ENCODE measurements at places on chromosomes 4 and X. TPM values are rescaled to one million over a fixed set of nuclear protein-coding genes. Genes with fewer than 3 reads are reported as not detected.

The GABRG1 gene
- not detected for total RNA-seq

DNA sequence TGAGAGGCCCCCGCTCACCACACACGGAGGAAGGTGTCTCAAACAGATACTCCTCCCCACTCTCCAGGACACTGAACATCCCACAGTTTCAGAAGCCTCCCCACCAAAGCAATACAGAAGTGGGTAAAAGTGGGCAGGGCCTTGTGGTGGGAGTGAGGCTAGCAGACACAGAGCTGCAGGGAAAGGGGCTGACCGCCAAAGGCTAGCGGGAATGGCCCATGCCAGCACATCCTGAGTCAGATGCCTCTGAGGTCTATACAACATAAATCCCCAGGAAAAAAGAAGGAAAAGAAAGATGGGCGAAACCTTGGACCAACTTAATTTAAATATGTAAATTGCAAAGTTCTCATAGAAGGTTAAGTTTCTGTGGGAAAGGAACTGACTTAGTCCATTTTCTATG, 21.9 kb upstream of the ARHGAP10 start:
- no peak for DNase-seq

- DNase-seq, result no peak
Observed at GRCh38 chrX:24574743-24575142, 72.4 kb downstream of the PCYT1B start.

The CWH43 gene
- not detected for total RNA-seq

DNA sequence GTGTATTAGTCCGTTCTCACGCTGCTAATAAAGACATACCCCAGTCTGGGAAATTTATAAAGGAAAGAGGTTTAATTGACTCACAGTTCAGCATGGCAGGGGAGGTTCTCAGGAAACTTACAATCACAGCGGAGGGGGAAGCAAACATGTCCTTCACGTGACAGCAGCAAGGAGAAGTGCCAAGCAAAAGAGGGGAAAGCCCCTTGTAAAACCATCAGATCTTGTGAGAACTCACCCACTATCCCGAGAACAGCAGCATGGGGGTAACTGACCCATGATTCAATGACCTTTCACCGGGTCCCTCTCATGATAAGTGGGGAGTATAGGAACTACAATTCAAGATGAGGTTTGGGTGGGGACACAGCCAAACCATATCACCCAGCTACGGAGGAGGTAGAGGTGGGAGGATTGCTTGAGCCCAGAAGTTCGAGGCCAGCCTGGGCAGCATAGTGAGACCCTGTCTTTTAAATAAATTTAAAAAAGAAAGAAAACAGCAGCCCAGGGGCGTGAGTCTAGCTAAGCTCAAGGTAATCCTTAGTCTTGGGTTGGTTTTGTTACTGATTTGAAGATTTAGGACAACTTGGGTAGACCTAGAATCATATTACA, 46.4 kb upstream of the TMEM131L start:
- DNase-seq, result no peak
